EL (cell line): ENCODE measurements at places on chromosomes 3 and 15.

- no peak for DNase-seq
These were observed 235.2 kb upstream of the TRIM42 start for GRCh38 chr3:140442621-140443020.

GRCh38 chr3:100399341-100400071 lies 1.4 kb downstream of the TOMM70 start:
- no peak for DNase-seq

- no peak for DNase-seq
These were observed 20.2 kb downstream of the MAGEF1 start for GRCh38 chr3:184691397-184692231.

- DNase-seq: no peak
These were observed 16.3 kb downstream of the C3orf20 start for GRCh38 chr3:14691239-14691638.

DNA sequence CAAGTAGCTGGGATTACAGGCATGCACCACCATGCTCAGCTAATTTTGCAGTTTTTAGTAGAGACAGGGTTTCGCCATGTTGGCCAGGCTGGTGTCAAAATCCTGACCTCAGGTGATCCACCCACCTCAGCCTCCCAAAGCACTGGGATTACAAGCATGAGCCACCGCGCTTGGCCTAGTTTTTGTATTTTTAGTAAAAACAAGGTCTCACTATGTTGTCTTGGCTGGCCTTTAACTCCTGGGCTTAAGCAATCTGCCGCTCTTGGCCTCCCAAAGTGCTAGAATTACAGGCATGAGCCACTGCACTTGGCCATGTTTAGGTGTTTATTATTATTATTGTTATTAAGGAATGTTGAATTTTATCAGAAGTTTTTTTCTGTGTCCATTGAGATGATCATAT lies 14.7 kb downstream of the IL16 start:
- DNase-seq: no peak

DNA sequence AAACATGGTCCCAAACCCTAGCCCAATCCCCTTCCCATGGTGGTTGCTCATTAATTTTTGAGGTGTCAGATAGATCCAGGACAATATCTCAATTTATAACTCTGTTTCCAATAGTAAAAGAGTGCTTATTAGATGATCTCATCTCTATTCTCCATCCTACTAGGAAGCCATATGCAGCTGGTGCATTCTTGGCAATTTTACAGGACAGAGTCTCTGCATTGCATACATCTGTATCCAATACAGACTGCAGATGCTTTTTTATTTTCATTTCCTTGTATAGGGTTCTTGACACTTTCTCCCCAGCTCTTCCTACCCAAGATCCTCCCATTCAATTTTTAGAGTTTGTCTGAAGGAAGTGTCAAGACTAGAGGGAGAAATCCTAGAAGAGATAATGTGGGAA lies 194.8 kb upstream of the DPH6 start:
- DNase-seq: peak; percentile 70

DNA sequence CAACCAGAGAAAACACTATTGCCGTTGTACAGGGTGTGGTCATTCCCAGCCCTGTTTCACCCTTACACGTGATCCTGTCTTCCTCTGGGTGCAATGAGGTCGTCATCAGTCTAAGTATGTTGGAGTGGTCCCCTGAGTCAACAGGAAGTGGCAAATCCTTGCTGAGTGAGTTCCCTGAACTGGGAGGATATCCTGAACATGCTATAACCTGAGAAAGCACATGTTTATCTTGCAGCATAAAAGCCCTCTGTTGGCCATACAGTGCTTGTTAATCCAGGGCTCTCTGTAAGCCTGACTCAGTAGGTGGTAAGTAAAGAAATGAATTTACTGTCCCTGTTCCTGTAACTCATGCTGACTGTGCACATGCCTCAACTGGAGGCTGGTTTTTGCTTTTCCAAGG lies 477.8 kb upstream of the RGMA start:
- DNase-seq: no peak

- no peak for DNase-seq
These were observed 4.6 kb downstream of the FSIP1 start for GRCh38 chr15:39778021-39778420.

DNA sequence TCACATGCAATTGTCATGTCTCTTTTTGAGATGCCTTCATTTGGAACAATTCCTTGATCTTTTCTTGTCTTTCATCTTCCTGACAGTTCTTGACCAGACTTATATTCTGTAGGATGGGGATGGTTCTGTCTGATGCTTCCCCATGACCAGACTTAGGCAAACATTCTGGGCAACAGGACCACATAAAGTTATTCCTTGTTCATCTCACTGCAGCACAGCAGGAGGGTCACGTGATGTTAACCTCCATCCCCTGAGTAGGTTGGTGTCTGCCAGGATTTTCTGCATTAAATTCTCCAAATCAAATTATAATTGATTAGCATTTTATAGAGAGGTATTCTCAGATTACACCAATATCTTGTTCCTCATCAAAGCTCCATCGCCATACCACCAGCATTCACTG lies 7.8 kb downstream of the DLEC1 start:
- no peak for DNase-seq

- peak; percentile 76 for DNase-seq
These were observed 17.5 kb upstream of the FANCD2 start for GRCh38 chr3:10008588-10009344.

DNA sequence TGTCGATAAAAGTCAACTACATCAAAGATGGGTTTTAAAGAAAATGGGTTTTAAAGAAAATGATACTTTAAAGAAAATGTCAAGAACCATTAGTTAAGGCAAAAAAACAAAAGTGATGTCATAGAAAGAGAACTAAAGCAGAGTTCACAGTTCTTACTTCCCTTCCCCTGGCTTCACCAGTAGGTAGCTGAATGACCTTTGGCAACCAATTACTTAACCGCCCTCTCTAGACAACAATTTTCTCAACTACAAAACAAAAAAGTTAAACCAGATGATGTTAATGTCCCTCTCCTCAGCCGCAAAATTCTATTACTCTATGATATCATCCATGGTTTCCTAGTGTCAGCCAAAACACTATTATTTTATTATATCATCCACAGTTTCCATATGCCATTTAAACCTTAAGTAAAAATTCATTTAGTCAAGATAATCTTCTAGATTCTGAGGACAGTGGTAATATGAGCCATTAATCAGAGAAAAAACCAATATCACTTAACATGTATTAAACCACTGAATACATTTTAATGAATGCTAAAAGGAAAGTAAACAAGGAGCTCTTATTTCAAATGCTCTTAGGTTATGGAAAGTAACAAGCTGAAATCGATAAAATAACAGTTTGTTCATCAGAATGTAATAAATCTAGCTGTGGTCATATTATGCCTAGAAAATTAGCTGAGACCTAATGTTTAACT lies 13.1 kb downstream of the RYK start:
- no peak for DNase-seq

GRCh38 chr15:70062321-70062956 lies 35.3 kb downstream of the TLE3 start:
- DNase-seq: peak; percentile 93

DNA sequence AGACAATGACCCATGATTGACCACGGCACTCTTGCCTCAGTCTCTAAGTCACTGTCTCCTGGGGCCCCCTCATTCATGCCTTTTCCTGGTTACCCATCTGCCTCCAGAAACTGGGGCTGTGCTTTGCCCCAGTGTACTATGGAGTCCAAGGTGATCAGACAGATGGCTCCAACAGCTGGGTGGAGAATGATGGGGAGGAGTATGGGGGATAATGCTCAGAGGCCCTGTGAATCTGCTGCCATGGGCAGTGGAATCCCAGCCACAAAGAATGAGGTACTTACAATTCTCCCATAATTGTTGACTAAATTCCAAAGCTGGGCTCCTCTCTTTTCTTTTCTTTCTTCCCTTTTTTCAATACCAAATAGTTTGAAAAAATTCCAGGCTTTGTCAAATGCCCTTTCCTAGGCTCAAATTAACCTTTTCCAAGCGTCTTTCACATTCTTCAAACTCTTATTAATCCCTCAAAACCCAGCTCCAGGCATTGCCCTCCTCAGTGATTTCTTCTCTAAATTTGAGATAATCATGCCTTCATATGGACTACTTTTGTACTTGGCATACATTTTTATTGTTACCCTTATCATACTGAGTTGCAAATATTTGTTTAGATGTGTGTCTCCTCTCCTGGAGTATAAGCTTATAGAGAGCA lies 148.5 kb upstream of the ICE2 start:
- no peak for DNase-seq

- no peak for DNase-seq
These were observed 78.2 kb downstream of the SMAD3 start for GRCh38 chr15:67143646-67144045.

GRCh38 chr3:133851266-133851906 lies 44.3 kb downstream of the RAB6B start:
- DNase-seq: no peak

DNA sequence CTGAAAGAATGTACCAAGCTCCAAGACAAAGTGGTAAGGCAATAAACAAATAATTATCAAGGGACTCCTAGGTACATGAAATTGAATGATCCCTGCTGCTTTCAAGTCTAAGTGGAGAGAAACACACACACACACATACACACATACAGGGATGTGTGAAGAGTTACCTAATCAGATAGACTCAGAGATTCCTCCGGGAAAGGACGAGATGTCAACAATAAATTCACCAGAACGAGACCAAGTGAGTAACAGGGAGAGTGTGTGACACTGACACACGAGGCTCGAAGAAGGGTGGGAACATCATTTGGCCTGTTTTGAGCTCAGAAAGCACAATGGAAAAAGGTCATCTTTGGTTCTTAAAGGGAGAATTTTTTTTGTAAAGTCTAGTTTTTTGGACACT lies 13.4 kb downstream of the LRIG1 start:
- no peak for DNase-seq
